Cerebellar nuclear complex (tissue), 1 donor: ENCODE measurements at places on chromosomes 16 and 17.

- no peak for DNase-seq
These were observed 189.4 kb downstream of the CCDC182 start for GRCh38 chr17:57555636-57556175.

DNA sequence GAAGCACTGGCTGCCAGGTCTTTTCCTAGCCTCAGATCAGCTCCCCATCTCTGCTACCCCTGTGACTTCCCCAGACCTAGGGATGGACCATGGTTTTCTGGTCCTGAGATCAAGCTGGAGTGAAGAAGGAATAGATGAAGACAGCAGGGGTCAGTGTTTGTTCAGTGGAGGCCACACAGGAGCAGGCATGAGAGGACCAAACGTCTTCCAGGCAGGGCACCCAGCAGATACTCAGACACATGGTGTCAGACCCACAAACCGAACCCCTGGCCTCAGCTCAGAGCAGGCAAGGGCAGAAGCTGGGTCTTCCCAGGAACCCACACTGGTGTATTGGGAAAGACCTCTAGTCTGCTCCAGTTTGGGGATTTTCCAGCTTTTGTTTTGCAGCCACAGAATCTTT is 189.7 kb downstream of the IRX5 start:
- no peak for DNase-seq

DNA sequence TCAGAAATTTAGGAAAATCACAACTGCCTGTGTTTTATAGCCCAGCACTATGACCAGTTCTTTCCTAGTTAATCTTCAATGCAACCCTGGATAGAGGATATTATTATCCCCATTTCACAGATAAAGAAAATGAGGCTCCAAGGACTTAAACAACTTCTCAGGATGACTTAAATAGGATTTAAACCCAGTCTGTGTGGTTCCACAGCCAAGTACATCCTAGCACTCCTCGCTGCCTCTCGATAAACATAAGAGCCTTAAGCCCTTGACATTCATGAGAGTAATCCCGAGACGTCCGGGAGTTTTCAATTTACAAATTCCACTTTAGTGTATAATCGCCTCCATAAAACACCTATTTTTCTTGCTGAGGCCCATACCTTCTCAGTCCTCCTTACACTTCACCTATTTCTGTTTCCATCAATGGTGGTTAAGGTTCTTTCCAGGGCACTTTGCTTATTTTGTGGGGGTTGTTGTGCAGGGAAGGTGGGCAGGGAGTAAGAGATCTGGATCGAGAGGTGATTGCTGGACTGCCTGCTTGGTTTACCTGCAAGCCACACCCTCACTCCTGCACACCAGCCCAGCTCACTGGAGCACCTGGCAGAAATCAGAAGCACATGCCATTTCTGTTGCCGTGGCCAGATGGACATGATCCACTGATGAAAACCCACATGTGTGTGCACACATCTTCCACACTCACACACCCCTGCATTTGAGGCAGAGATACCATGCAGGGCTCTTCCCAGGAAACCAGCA is 50.5 kb downstream of the ASIC2 start:
- DNase-seq = no peak

- no peak for DNase-seq
These were observed 7.5 kb upstream of the TMEM101 start for GRCh38 chr17:44022246-44022645.

GRCh38 chr17:29573871-29574731 is 5.6 kb downstream of the TP53I13 start:
- no peak for DNase-seq

- no peak for DNase-seq
These were observed 118.5 kb downstream of the C16orf78 start for GRCh38 chr16:49491771-49492761.

GRCh38 chr16:86205521-86206245 is 304.6 kb upstream of the FOXF1 start:
- DNase-seq = no peak

DNA sequence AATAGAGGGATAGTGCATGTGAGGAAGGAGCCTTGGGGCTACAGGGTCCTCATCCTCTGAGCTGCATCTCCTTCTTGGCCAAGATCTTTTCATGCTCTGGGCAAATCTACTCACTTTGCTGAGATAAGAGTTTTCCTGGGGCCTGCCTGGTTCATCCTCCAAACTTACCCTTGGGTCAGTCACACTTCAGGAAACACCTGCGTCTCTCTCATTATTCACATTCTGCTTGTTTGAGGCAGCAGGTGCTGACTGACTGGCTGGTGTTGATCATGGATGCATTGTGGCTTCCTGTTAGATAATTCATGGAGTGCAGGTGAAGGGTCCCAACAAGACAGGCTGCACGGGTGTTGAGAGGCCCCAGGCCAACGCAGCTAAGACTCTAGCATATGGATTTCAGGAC is 162.6 kb downstream of the SALL1 start:
- DNase-seq = no peak

DNA sequence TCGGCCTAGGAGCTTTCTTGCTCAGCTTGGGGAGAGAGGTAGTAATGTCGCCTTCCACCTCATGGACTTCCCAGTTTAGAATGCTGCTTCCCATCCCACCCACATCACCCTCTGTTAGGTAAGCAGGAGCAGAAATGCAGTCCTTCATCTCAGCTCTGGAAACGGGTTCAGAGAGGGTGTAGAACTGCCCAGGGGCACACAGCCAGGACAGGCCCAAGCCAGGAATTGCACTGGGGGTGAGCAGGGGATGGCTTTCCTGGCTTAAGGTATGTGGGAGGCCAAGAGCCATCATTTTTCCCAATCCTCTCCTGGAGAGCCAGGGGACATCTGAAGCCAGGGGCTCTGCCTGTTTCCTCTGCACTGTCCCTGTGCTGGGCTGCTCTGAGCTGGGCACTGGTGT is 33.6 kb downstream of the RAI1 start:
- no peak for DNase-seq

DNA sequence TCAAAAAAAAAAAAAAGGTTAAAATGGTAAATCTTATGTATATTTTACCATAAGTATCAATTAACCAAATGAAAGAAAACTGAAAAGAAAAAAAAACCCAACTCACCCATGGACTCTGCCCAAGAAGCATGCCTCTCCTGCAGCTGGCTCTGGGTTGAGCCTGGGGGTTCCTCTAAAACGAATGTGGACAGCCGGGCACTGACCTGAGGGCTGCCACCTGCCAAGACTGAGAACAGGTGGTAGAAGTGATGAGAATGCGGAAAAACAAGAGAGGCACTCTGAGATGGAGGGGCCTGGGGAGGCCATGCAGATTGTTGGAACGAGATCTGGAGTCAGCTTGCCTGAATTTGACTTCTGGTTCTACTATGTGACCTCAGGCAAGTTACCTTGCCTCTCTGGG is 85.5 kb upstream of the MSI2 start:
- DNase-seq = no peak

GRCh38 chr16:78679546-78679945 is 580.1 kb downstream of the WWOX start:
- no peak for DNase-seq

GRCh38 chr16:86565181-86565631 is 1.4 kb upstream of the FOXC2 start:
- DNase-seq = no peak

GRCh38 chr17:48873696-48874443 is 18.7 kb upstream of the ATP5MC1 start:
- DNase-seq = no peak

GRCh38 chr16:75555213-75555706 is 792 bp downstream of the TMEM231 start:
- DNase-seq = peak; percentile 38

GRCh38 chr17:54172985-54173316 is 350.2 kb downstream of the KIF2B start:
- no peak for DNase-seq

DNA sequence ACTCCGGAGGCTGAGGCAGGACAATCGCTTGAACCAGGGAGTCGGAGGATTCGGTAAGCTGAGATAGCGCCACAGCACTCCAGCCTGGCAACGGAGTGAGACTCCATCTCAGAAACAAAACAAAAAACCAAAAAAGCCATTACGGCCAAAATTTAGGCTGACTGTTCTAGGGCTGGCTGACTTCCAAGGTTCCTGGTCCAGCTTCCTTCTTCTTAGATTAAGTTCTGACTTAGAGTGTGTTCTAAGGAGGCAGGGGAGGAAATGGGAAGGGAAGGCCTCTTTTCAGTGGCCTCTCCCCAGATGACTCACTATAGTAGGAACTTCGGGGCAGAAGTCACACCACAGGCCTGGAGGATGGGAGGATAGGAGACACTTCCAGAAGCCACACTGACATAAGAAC is 27.7 kb upstream of the CLEC18B start:
- DNase-seq = no peak

GRCh38 chr16:4591191-4591590 is 23.5 kb downstream of the UBALD1 start:
- no peak for DNase-seq

- DNase-seq = no peak
These were observed 5.4 kb upstream of the STAC2 start for GRCh38 chr17:39231091-39231561.

- no peak for DNase-seq
These were observed 52.1 kb downstream of the KLHDC4 start for GRCh38 chr16:87713451-87714229.

GRCh38 chr17:43840814-43841213 is 6.2 kb upstream of the CD300LG start:
- DNase-seq = no peak

- DNase-seq = no peak
These were observed at the start of gene P2RX5 for GRCh38 chr17:3695723-3696411. TSS of gene P2RX5 (minus strand) at chr17:3696155. CDS start at chr17:3696005, 150 bp downstream.

DNA sequence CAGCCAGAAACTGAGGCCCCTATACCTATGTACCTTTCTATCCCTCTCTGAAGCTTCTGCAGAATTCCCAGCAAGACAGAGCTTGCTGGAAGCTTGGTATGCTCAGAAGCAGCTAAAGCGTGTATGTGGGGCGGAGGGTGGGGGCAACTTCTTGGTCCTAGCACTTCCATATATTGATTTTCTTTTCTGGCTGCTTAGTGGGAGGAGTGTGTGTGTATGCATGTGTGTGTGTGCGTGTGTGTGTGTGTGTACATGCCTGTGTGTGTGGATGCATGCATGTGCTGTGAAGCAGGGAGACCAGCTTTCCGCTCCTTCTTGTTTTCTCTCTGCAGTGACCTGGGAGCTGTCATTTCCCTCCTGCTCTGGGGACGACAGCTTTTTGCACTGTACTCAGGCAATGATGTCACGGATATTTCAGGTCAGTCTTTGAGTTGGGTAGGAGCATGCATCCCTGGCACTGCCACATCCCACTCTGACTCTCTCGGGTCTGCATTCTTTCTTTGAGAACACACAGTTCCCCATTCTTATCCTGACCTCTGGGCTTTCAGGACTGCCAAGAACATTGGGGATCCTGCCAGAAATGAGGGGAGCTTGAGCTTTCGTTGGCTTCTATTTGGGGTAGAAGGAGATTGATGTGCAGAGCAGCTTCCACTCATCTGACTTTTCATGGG is 10.7 kb downstream of the HPR start:
- DNase-seq = no peak

GRCh38 chr17:60040843-60041242 is 37.9 kb downstream of the HEATR6 start:
- no peak for DNase-seq

DNA sequence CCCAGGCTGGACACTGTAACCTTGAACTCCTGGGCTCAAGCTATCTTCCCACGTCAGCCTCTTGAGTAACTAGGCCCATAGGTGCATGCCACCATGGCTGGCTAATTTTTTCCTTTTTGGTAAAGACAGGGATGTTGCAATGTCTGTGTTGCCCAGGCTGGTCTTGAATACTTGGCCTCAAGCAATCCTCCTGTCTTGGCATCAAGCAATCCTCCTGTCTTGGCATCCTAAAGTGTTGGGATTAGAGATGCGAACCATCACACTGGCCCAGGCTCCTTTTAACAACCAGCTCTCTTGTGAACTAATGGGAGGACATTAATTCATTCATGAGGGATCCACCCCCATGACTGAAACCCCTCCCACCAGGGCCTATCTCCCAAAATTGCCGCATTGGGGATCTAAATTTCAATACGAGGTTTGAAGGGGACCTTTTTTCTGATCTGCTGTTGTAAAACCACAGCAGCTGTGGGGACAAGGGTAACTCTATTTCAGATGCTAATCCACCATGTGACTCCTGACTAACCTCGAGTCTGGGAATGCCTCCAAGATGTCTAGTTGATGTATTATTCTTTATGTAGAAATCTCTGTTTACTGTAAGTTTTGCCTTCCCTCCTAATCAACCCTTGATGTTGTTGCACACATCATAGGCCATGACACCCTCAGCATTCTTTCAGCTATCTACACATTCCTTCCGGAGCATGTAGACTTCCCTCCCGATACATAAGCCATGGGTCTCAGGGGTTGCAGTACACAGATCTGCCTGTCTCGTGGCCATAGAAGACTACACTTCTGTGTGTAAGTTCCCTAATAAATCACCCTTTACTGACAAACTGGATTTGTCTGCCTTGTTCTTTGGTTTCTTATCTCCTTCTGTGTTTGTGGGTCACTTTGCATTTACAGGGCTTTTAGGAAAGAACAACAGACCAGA is 37.6 kb downstream of the RNF112 start:
- no peak for DNase-seq

GRCh38 chr17:19567216-19568015 is 33.8 kb downstream of the SLC47A1 start:
- DNase-seq = no peak

GRCh38 chr16:73505577-73505976 is 457.6 kb upstream of the ZFHX3 start:
- DNase-seq = no peak
